ENCODE measurements at places on chromosomes 5 and 9.

GRCh38 chr5:172411484-172412072, 42.7 kb downstream of the SH3PXD2B start:
- no peak for DNase-seq

- no peak for DNase-seq
These were observed 284.9 kb downstream of the CEMIP2 start for GRCh38 chr9:71483436-71483835.

- no peak for DNase-seq
These were observed 27.0 kb downstream of the GRIN3A start for GRCh38 chr9:101711330-101711941.

DNA sequence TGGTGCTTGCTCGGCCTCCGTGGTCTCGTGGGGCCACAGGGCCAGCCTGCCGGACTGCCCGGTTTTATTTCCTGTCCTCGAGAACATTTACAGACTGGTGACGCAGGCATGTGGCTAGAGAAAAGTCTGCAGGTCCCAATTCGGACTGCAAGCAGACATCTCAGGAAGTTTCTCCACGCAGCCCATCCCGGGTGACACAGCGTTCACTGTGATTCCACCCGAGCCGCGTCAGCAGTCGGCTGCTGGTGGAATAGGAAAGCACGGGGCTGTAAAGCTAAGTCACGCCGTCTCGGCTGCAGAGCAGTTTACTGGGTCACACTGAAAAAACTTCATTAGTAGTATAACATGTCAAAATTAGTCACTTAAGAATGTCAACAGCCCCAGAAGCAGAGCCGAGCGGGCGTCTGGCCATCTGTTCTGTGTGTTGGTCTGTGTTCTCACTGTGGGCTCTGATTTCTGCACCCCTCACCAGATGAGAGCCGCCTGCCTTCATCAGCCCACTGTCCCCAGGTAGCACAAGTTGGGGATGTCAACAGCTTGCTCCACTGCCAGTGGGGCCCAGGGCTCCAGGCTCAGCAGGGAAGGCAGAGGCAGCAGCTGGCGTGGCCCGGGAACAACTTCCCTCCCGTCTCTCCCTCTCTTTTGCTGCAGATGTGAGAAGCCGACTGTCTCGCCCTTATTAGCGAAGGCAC, 363.7 kb downstream of the IRX2 start:
- DNase-seq: no peak

DNA sequence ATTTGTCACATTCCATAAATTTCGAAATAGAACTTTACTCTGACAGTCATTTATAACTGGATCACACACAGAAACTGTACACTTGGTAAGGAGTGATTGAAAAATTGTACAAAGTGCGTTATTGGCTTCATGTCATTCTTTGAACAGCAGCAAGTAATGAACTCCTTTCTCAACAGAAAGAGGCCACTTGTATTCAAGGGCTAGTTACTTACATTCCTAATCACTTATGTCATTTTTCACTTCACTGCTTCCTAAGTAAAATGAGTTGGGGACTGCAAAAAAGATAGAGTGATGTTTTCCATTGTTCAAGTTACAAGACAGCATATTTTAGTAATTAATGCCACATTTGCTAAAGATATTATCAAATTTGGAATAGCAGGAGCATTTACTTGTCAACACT, 893.2 kb downstream of the DTWD2 start:
- DNase-seq: peak; percentile 55

DNA sequence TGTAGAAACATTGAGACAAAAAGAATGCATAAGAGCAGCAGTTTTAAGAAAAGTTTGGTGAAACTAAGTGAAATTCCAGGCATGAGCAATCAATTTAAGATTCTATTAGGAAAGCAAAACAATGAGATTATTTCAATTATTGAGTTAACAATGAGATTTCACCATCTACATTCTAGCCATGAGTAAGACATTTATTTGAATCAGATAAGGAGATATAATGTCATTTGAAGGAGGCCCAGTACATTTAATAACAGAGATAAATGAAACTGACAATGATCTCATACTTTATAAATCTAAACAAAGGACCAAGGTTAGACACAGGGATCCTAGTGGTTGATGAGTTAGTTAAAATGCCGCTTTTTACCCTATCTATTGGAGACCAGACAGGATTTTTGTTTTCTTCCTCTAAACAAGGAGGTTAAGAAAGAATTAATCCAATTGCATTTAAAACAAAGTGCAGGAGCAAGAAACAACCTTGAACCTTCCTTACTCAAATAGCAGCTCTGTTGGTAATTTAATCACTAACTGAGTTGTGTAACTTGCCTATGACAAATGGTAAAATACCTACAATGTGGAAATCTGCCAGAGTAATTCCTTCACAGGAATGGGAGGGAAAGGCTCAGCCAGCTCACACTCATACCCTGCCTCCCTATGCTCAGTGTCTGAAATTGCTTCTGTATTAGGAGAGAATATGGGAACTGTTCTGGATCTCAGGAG, 103.5 kb upstream of the NR3C1 start:
- peak; percentile 99 for DNase-seq

DNA sequence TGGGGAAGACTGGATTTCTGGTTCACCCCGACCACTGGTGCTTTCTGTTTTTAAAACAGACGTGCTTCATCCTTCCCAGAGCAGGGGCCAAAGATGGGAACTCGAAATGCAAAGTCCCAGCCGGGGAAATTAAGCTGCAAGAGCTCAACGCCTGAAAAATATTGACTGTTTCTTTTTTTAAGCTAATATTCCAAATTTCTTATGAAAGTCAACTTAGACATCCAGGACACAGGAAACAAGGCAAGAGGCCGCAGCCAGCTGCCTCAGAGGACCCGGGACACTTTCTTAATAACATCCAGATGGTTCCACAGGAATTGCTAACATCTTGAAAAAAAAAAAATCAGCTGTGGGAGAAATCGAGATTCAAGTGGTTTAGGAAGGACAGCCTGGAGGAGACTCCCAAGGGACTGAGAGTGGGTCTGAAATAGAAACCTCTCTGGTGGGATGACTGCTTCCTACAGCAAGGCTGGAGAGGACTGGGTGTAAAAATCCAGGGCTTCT, 144.9 kb downstream of the FGF1 start:
- no peak for DNase-seq

DNA sequence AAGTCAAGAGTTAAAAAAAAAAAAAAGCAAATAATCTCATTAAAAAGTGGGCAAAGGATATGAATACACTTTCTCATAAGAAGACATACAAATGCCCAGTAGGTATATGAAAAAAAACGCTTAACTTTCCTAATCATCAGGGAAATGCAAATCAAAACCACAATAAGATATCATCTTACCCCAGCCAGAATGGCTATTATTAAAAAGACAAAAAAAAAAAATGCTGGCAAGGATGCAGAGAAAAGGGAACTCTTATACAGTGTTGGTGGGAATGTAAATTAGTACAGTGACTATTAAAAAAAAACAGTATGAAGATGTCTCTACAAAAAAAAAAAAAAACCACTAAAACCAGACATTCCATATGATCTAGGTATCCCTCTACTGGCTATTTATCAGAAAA, 79.4 kb downstream of the LPAR1 start:
- no peak for DNase-seq

GRCh38 chr9:18928711-18929110, 104.3 kb downstream of the SAXO1 start:
- no peak for DNase-seq

- peak; percentile 7 for DNase-seq
These were observed 764 bp downstream of the ANKRA2 start for GRCh38 chr5:73564675-73565074.

GRCh38 chr9:19641046-19641445, 147.8 kb downstream of the SLC24A2 start:
- DNase-seq: no peak

- no peak for DNase-seq
These were observed 13.9 kb downstream of the RAB14 start for GRCh38 chr9:121187636-121188305.

DNA sequence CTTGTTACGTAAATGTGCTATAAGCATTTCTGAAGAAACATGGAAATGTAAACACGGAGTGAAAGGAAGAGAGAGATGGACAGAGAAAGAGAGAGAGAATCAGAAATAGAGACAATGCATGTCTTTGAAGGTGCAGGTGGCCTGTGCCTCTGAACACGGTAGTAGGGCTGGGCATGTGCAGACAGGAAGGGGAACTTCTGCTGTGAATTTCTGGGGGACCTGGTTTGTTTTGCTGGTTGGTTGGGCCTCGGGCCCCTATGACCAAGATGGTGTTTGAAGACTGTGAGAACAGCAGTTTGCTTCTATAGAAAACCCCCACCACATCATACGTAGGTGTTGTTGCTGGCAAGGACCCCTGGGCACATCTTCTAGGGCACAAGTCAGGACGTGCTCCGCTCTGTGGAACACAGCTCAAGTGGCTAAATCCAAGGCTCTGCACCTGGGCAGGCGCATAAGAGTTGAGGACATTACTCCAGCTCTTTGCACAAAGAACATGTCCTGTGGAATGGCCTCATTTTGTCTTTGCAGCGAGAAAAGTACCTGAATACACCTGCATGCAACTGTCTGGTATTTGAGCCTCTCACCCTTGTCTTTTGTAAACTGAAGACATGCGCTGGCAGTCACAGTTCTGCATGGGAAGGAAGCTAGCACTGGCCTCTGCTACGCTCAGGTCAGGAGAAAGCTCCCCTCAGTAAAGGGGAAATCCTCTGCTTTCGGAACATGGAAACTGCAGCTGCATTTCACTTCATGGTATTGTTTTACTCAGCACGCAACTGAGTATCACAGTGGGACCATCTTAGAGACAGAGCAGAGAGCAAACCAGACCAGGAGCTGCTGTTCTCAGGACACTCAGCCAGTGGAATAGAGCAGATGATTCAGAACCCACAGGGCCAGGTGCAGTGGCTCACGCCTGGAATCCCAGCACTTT, 2.7 kb downstream of the OR2V2 start:
- DNase-seq: no peak

- no peak for DNase-seq
These were observed 225.9 kb downstream of the PIK3R1 start for GRCh38 chr5:68441309-68442073.

DNA sequence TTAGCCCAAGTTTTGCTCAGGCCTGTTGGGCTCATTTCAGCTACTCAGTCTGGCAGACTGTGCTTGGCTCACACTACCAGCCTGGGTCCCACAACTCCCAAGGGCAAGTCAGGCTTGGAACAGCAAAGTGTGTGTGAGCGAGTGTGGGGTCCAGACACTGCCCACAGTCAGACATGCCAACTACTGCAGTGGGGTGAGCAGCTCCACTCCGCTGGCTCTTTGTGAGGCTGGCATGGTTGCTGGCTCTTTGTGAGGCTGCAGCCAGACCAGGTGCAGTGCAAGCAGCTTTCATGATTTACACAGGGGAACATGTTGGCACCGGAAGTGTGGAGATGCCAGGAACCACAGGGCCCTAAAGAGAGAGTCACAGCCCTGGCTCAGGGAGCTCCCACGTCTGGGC, 606.7 kb upstream of the FAM174A start:
- DNase-seq: no peak

Data from renal cortical epithelial cell (primary cell).